ENCODE measurements at places on chromosomes 4 and X. TPM values are rescaled to one million over a fixed set of nuclear protein-coding genes. Genes with fewer than 3 reads are reported as not detected.
A peak's percentile ranks its signal among the peaks of the same experiment; 100 is the strongest.

DNA sequence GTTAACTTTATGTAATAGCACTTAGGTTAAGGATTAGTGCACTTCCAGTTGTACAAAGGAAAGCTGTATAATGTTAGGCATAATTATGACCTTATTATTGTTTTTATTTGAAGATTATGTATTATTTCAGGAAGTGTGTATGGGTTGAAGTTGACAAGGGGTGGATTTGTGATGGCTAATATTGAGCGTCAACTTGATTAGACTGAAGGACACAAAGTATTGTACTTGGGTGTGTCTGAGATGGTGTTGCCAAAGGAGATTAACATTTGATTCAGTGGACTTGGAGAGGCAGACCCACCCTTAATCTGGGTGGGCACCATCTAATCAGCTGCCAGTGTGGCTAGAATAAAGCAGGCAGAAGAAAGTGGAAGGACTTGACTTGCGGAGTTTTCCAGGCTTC, 127.3 kb downstream of the PPARGC1A start:
- H3K36me3 ChIP-seq: no peaks in the 10 kb centered on the region
- no peak overlapping the region for H3K27ac ChIP-seq
- no peaks in the 10 kb centered on the region for H3K4me1 ChIP-seq
- DNase-seq: no peak

DNA sequence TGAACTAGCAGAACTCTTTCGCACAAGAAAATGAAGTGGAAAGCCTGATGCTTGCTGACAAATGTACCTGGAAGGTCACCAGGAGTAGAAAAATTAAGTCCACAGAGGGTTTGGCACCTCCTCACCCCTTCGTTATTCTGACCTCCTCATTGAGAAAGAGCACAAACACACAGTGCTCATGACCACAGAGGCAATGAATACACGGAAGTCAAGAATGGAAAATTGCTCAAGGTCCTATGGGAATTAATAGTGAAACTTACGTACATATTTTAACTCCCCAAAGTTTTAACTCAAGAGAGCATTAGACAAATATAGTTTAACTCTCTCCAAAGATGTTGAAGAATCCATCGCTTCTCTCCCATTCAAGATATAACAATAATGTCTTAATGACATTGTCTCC, 83.6 kb upstream of the CAMK2D start:
- no peak overlapping the region for H3K27ac ChIP-seq
- DNase-seq: no peak
- H3K4me3 ChIP-seq: no peak overlapping the region
- H3K36me3 ChIP-seq: no peaks in the 10 kb centered on the region
- no peaks in the 10 kb centered on the region for H3K27me3 ChIP-seq

GRCh38 chr4:111506706-111507105, 638.5 kb upstream of the FAM241A start:
- H3K4me3 ChIP-seq: no peak overlapping the region
- no peak overlapping the region for H3K27ac ChIP-seq
- no peaks in the 10 kb centered on the region for H3K27me3 ChIP-seq
- DNase-seq: no peak
- H3K4me1 ChIP-seq: no peaks in the 10 kb centered on the region
- no peaks in the 10 kb centered on the region for H3K36me3 ChIP-seq

DNA sequence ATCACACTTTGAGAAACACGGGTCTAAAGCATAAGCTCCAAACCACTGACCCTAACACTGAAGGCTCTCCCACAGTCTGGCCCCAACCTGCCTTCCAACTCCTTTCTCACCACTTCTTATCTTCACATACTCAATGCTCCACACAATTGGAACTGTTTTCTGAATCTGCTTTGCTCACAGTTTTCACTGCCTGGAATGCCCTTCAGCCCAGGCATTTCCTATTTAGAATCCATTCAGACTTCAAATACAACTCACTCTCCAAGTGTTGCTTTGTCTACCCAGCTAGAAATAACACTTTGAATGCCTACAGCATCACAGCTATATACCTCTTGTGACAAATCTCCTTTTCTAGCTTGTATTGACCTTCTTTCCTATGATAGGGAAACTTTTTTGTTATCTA, 10.2 kb downstream of the OTUD4 start:
- no peak overlapping the region for H3K4me3 ChIP-seq
- H3K27ac ChIP-seq: no peak overlapping the region
- peaks cover 19% of the 10 kb centered on the region for H3K36me3 ChIP-seq
- no peaks in the 10 kb centered on the region for H3K27me3 ChIP-seq

DNA sequence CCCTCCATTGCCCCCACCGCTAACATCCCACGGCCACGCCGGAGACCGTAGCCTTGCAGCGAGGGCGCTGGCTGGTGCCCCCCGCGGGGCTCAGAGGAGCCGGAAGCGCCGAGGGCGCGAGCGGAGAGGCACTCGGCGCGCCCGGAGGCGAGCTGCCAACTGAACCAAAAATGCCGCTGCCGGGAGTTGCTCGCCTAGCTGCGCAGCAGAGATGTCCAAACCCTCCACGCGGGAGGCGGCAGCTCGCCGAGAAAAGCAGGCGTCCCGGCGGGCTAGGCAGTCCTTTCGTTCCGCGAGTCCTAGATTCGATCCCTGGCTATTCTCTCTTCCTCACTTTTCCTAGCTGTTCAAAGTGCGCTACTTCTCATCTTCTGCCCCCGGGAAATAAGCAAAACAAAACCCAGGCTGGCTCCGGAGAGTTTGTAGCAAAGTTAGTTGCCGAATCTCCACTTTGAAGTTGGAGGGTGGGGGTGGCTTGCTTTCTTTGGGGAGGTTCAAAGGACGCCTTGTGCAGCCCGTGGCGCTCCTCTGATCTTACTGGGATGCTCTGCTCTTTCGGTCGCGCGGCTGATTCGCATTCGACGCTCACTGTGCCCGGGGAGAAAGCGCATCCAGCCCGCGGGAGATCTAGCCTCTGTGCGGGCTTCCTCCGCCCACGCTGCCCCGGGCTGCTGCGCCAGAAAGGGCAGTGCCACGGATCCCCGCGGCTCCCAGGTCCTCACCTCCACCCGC, 723 bp downstream of the NKX6-1 start:
- peaks cover 63% of the 10 kb centered on the region for H3K4me1 ChIP-seq
- H3K4me3 ChIP-seq: peak overlapping the region; percentile 86
- H3K27me3 ChIP-seq: peaks cover 97% of the 10 kb centered on the region
- H3K36me3 ChIP-seq: no peaks in the 10 kb centered on the region
- DNase-seq: peak; percentile 63

GRCh38 chr4:98524230-98524629, 134.2 kb downstream of the TSPAN5 start:
- H3K27me3 ChIP-seq: no peaks in the 10 kb centered on the region
- H3K4me1 ChIP-seq: peaks cover 9% of the 10 kb centered on the region
- no peak overlapping the region for H3K4me3 ChIP-seq
- DNase-seq: no peak
- H3K36me3 ChIP-seq: no peaks in the 10 kb centered on the region
- no peak overlapping the region for H3K27ac ChIP-seq

DNA sequence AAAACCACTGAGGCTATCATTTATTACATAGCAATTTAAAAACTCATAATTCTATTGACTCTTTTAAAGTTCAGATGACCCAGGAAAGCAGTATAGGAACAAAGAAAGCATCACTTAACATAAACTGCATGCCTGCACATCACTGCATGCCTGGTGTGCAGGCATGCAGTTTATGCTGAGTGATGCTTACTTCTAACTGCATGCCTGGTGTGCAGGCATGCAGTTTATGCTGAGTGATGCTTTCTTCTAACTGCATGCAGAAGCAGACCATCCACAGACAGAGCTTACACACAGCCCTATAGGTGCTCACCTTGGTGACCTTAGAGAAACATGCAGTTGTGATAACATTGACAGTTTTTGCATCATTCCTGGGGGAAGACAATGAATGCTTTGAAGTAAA, 17.0 kb downstream of the SDAD1 start:
- H3K36me3 ChIP-seq: peaks cover 80% of the 10 kb centered on the region
- no peaks in the 10 kb centered on the region for H3K27me3 ChIP-seq
- DNase-seq: no peak
- H3K27ac ChIP-seq: no peak overlapping the region
- H3K4me3 ChIP-seq: no peak overlapping the region

GRCh38 chr4:79445371-79445781, 37.3 kb upstream of the GK2 start:
- no peaks in the 10 kb centered on the region for H3K27me3 ChIP-seq
- no peak overlapping the region for H3K27ac ChIP-seq
- H3K36me3 ChIP-seq: no peaks in the 10 kb centered on the region
- peaks cover 5% of the 10 kb centered on the region for H3K4me1 ChIP-seq
- no peak overlapping the region for H3K4me3 ChIP-seq
- DNase-seq: no peak

DNA sequence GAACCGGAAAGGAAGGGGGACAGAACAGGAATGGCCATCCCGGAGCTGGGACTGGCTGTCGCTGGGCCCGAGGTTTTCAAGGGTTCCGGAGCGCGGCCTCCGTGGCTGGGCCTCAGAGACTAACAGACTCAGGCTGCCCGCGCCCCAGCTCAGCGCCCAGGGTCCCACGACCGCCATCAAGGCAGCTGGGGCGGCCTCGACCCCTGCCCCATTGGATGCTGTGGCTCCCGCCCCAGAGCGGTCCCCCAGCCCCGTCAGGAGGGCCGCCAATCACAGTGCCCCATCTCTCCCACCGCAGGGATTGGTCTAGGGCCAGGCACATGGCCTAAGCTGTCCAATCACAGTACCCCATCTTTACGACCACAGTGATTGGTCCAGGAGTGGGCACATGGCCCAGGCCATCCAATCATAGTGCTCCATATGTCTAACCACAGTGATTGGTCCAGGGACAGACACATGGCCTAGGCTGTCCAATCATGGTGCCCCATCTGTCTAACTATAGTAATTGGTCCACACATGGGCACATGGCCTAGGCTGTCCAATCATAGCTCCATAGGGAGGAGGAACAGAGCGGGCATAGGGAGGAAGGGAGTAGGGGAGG, 105.3 kb upstream of the NKX1-1 start:
- no peak overlapping the region for H3K4me3 ChIP-seq
- peak; percentile 62 for DNase-seq
- no peak overlapping the region for H3K27ac ChIP-seq
- no peaks in the 10 kb centered on the region for H3K27me3 ChIP-seq

DNA sequence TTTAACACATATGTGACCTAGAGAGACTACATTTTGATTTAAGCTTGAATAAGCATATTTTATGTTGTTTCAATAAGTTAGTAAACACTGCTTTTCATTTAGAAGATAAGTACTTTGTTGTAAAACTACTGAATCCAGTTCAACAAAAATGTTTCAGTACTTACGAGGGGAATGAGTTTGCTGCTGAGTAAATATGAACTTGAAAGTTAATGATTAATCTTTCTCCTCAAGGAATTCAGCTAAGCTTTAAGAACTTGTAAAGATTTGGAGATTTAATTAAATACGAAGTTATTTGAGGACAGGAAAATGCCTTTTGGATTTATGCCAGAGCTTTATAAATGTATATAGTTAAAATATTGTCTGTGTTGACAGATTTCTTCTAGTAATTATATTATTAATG, 933.0 kb upstream of the LCORL start:
- no peak for DNase-seq
- no peaks in the 10 kb centered on the region for H3K27me3 ChIP-seq
- H3K4me3 ChIP-seq: no peak overlapping the region
- no peaks in the 10 kb centered on the region for H3K4me1 ChIP-seq

DNA sequence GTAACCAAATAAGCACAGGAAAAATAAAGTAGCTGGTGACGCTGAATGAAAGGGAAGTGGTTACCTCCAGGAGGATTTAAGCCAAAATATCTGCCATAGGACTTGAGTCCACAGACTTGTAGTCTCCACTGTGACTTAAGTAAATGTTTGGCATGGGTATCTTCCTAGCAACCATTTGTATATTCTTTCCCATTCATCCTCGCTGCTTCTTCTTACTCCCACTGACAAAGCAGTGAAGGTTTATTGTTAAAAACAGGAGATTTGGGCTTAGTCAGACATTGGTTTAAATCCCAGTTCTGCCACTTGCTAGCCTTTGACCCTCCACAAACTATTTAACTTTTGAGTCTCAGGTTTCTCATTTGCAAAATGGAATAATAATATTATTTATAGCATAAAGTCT, 22.3 kb downstream of the COL4A6 start:
- H3K27me3 ChIP-seq: no peaks in the 10 kb centered on the region
- H3K4me3 ChIP-seq: no peak overlapping the region
- no peaks in the 10 kb centered on the region for H3K36me3 ChIP-seq

- H3K27ac ChIP-seq: no peak overlapping the region
- H3K36me3 ChIP-seq: no peaks in the 10 kb centered on the region
- no peak overlapping the region for H3K4me3 ChIP-seq
Measured at GRCh38 chr4:26515936-26516335, 25.7 kb upstream of the CCKAR start.

- H3K27me3 ChIP-seq: no peaks in the 10 kb centered on the region
- no peaks in the 10 kb centered on the region for H3K36me3 ChIP-seq
- no peak overlapping the region for H3K27ac ChIP-seq
- no peaks in the 10 kb centered on the region for H3K4me1 ChIP-seq
- no peak for DNase-seq
Measured at GRCh38 chr4:169649545-169650226, 29.3 kb downstream of the CLCN3 start.

GRCh38 chrX:45485719-45486118, 285.0 kb upstream of the DIPK2B start:
- no peaks in the 10 kb centered on the region for H3K4me1 ChIP-seq
- no peaks in the 10 kb centered on the region for H3K36me3 ChIP-seq
- no peaks in the 10 kb centered on the region for H3K27me3 ChIP-seq
- H3K27ac ChIP-seq: no peak overlapping the region
- no peak for DNase-seq
- H3K4me3 ChIP-seq: no peak overlapping the region

DNA sequence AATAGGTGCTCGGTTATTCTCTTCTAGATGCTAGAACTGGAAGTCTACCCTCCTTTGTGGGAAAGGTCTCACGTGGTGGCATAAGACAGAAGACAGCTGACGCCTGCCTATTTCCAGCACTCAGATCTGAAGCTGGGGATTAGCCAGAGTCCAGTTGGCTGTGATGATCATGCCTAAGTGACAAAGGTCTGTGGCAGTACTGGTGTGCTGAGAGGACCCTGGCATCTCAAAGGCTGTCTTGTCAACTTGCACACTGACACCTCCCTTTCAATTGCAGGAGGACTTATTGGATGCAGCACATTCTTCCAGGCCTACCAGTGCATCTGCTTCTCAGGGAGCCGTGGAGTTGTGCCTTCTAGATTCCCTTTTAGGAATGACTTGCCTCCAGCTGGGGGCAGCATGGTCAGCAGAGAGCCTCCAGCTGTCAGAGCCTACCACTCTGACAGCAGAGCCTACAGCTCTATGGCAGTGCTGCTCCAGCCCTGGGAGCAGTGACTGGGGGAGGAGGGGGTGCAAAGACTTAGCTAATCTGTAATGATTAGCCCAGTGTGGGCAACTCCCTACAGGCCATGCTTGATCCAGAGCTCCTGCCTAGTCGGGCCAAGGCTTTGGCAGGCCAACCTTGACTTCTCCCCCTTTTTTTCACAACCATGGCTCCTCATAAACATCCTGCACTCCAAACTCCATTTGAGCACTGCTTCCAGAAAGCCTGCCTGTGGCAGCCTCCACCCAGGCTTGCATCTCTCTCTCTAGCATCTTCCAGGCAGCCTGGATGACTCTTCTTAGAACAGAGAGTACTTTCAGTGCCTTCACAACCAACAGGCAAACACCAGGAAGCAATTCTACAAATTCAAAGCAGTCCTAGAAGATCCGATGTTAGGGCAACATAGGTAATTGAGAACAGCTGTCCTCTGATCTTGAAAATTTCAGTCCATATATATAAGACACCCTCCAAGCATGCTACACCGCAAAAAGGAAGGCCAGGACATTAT, 13.8 kb upstream of the FGFBP2 start:
- H3K36me3 ChIP-seq: peaks cover 6% of the 10 kb centered on the region
- H3K4me3 ChIP-seq: no peak overlapping the region
- no peaks in the 10 kb centered on the region for H3K27me3 ChIP-seq
- H3K4me1 ChIP-seq: no peaks in the 10 kb centered on the region

The MYOZ2 gene
- not detected for total RNA-seq

The CXCL1 gene
- total RNA-seq: 1.9 TPM

The UNC5C gene
- 0.12 TPM for total RNA-seq

The LIMCH1 gene
- total RNA-seq: 1.5 TPM

The LEF1 gene
- total RNA-seq: 0.73 TPM

The PRPS2 gene
- total RNA-seq: 46.4 TPM

The GABRG1 gene
- total RNA-seq: 1.6 TPM
